GM06990 (cell line): ENCODE measurements at places on chromosomes 4 and X.

GRCh38 chrX:140317462-140317861, 187.4 kb downstream of the SOX3 start:
- DNase-seq, result no peak

GRCh38 chrX:76228499-76228898, 55.6 kb downstream of the PBDC1 start:
- DNase-seq, result no peak

GRCh38 chr4:17258106-17258505, 253.8 kb downstream of the QDPR start:
- no peak for DNase-seq

GRCh38 chr4:80343887-80344286, 8.4 kb downstream of the CFAP299 start:
- no peak for DNase-seq

DNA sequence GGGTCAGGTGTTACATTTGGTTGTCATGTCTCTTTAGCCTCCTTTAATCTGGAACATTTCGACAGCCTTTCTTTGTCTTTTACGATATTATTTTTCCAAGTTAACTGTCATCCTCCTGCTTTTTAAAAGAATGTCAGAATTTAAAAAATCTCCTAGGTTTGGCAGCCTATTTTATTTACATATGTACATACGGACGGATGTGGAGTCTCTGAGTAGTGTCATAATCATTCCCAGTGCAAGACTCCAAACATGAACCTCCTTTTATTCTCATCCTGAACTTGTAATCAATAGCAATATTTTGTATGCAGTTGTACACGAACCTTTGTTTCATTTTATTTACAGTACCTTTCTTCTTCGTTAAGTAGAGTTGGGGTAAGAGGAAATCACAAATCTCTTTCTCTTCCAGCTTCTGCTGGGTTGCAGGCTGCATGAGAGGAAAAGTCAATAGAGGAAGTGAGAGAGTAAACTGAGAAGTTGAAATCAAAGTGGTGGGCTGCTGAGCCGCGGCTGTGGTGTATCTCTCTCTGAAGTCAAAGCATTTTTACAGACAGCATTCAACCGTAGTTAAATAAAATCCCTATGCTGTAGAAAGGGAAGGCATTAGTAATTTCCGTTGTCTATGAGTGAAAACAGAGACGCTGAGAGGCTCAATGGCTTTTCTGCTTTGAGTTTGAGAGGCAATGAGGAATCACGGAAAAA, 53.9 kb upstream of the RPS6KA3 start:
- DNase-seq, result peak; percentile 50

DNA sequence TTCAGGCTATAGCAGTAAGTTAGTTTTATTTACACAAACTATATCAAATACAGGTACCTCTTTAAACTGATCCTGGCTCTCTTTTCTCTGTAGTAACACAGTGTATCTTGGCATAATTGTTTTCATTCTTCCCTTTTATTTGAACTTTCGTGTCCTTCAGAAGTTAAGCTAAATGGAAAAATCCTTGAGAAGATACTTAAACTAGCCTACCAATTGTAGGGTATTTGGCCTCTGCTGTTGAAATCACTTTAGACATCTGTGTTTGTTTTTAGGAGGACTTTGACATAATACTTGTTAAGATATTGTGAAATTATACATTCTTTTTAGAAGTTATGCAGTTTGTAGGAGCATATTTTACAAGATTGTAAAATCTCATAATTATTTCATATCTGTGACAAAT, 90.3 kb upstream of the GK2 start:
- no peak for DNase-seq

- no peak for DNase-seq
Measured at GRCh38 chrX:56813318-56813837, 84.3 kb downstream of the NBDY start.

GRCh38 chr4:112885897-112886296, 163.6 kb upstream of the ANK2 start:
- no peak for DNase-seq

GRCh38 chrX:103399744-103400143, 23.4 kb downstream of the BEX3 start:
- no peak for DNase-seq

DNA sequence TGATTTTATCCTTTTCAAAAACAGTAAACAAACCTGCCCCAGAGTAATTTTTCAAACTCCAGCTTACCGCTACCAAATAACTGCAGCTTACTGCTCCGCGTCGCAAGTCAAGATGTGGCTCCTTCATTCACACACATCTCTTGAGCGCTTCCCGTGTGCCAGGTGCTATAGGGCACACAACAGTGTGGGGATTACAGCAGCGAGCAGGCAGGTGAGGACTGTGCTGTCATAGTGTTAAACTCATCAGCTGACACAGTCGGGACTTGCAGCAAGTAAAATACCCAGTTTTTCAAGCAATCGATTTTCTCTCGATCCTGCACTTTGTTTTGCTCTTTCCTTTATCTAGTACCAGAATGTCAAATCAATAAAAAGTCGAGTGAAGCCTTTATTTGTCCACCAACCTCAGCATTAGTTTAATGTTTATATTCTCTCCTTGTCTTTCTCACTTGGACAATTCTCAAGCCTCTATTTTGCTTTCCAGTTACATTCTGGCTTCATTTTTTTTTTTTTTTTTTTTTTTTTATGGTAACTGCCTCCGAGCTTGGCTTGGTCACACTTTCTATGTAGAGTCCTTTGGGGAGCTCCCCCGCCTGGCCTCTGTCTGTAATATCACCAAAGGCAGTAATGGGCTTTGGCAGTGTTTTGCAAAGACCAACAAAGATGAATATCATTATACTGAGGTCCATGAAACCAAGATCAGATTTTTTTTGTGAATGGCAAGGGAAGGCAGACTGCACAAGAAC, 8.3 kb upstream of the ASB5 start:
- no peak for DNase-seq

DNA sequence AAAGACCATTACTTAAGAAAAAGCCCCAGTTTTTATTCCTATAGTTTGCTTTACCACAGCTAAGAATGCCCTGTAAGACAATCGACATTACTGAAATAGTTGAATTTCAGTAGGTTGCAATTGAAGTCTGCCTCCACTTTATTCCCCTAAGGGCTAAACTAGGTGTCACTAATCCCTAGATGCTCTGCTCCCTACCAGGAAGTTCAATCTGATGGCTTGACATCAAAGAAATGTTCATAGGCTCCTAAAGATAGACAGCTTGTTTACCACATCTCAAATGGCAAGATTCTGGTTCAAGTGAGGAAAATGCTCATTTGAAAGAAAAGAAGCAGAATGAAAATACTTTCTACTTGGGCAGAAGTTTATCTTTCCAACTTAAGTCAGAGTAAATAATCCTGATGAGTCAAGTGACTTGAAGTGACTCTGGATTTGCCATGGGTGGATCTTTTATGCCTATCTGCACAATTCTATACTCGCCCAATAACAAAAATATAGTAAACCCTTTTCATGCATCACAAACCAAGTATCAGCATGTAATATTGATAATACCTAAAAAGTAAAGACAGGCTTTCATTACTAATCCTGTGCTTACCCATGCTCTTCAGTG, 117.2 kb downstream of the SH3RF1 start:
- DNase-seq, result no peak

DNA sequence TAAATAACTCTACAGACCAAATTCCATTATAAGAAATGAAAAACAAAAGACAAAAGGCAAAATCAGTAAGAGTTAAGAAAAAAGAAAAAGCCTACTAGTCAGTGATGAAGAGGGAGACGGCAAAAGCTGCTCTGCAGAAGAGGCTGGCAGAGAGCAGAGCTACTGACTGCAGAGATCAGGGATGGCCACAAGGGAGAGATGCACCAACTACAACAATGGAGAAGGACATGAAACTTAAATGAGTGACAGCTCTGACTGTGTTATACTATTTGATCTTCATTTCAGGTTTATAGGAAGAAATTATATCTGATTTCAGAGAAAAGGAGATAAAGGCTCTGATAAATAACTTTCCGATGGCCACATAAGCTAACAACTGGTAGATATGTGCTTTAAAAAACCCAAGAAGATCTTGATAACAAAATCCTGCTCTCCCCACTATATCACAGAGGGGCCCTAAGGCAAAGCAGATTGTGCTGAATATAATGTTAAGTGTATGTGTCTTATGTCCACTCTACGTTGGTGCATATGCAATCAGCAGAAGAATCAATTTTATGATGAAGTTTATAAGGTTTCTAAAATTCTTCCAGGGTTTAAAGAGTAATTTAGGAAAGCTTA, 58.4 kb upstream of the COX18 start:
- no peak for DNase-seq

DNA sequence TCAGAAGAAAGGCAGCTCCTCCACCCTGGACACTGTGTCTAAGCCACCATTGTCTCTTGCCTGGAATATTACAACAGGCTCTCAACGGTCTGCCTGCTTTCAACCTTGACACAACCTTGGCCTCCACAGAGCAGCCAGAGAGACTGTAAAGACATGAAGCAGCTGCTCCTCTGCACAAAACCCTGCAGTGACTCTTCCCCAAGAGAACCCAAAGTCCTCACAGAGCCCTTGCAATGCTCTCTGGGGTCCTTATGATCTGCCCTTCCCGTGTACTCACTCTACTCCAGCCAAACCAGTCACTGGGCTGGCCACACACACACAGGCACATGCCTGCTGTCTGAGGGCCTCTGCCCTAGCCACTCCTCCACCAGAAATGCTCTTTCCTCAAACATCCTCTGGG, 75.9 kb upstream of the CPEB2 start:
- no peak for DNase-seq

- no peak for DNase-seq
Measured at GRCh38 chr4:53313510-53313909, 52.4 kb downstream of the SCFD2 start.

GRCh38 chrX:24148535-24149350, 786 bp upstream of the ZFX start:
- no peak for DNase-seq
